ENCODE measurements at places on chromosomes 4 and X.

GRCh38 chr4:135240796-135241195 is 1039.2 kb upstream of the PABPC4L start:
- no peak for DNase-seq

GRCh38 chr4:26474551-26474950 is 15.7 kb downstream of the CCKAR start:
- no peak for DNase-seq

DNA sequence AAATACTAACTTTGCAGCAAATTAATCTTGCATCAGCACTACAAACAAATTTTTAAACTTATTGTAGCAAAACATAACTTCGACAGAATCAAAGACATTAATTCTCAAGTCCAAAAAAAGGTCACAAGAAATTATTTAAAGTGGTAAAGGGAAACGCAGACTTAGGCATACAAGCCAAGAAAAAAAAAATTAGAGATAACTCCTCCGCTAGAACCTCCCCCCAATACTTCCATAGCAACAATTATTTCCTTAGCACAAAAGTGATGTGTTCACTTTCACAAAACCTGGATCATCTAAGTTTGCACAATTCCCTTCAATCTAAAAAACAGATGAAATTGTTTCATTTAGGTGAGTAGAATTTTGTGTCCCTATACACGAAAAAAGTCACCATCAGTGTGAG is 1.1 kb downstream of the LRBA start:
- DNase-seq, result no peak

GRCh38 chr4:36064117-36064516 is 180.2 kb downstream of the ARAP2 start:
- no peak for DNase-seq

DNA sequence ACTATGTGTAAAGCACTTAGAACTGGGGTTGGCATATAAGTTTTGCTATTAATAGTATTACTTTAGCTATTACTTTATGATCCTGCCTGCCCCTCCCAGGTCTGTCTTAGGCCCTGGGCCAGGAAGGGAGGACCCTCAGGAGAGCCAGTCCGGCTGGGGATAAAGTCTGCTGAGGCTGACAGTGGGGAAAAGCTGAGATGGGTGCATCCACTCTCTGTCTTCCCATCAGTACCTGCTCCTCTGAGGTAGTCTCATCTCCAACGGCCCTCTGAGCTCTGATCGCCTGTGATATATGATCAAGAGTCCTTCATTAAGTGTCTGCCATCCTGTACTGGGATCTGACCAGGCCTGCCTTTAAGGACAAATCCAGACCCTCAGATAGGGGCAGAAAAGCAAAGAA is 156.5 kb upstream of the PJA1 start:
- no peak for DNase-seq

GRCh38 chr4:18185491-18185890 is 163.9 kb upstream of the LCORL start:
- DNase-seq, result no peak

GRCh38 chr4:129334136-129334535 is 238.2 kb downstream of the C4orf33 start:
- no peak for DNase-seq

DNA sequence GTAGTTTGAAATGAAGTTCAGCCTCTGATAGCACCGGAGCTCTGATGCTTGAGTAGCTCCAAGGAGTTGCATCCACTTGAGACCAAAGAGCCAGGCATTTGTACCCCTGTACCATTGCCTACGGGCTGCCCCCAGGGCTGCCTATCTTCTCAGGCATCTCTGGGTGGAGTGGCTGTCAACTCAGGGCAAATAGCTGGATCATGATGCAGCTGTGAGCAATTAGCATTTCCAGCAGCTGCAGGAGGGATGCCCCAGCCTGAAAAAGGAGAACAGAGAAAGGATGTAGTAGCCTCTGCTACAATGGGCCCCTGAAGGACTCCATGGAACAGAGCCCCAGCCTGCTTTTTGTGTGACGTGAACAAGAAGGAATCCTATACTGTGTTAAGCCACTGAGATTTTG is 492.6 kb downstream of the BCOR start:
- no peak for DNase-seq

DNA sequence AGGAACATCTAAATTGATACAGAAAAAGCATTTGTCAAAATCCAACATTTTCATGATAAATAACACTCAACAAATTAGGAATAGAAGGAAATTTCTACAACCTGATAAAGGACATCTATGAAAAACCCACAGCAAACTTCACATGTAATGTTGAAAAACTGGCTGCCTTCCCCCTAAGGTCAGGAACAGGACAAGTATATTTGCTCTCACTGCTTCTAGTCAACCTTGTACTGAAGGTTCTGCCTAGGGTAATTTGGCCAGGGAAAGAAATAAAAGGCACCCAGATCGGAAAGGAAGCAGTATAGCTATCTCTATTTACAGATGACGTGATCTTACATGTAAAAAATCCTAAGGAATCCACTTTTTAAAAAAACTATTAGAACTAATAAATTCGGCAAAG is 97.1 kb upstream of the USP9X start:
- no peak for DNase-seq

Data from T-helper 2 cell (primary cell).